ENCODE measurements at places on chromosomes 16 and 17.

DNA sequence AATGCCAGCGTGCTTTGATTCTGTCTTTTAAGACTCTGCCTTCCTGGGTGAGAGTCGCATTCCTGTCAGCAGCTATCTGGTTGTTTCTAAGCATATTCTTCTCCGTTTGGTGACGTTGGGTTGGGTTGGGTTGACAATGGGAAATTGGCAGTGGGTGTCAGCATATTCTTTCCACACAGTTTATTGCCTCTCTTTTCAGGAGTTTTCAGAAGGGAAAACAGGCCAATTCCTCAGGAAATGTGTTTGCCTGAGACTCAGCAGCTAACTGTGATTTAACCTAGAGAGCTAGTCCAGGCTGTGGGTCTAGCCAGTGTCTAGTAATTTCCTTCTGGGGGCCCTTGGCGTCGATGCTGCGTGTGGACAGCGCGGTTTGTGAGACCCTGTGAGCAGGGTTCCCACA is 21.2 kb downstream of the EPN2 start:
- no peak for DNase-seq

DNA sequence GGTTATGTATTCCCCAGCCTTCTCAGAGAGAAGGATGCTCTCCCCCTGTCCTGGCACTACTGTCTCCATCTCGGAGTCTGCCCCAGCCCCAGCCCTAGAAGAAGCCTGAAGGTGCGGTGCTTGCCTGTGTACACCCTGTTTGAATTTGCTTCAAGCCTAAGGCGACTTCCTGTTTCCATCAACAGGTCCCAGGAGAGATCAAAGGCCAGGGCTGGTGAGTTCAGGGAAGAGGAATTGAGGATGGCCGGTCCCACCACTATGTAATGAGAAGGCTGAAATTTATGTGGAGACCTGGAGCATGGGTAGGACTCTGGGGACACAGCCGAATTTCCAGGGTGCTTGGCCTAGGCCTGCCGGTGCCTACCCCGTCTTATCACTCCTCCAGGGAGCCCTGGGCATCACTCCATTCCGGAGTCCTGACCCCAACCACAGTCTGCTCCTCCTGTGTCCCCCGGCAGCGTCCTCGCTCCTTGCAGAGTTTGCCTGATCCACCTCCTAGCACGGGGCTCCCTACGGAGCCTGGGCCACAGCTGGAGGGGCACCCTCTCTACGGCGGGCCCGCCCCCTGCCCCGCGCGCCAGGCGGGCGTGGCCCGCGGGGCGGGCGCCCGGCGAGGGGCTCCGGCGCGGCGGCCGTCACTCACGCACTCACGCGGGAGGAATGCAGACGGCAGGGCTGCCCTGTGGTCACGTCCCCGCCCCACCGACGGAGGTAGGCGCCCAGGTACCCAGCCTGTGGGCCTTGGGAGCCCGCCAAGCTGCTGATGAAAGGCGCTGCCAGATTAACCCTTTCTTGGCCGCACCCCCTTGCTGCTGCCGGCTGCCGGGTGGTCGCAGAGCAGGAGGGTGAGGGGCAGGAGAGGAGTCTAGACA is 53.8 kb upstream of the TAC4 start:
- no peak for DNase-seq

- DNase-seq = no peak
Measured at GRCh38 chr17:10797476-10798328, 6.2 kb downstream of the TMEM238L start.

- no peak for DNase-seq
Measured at GRCh38 chr16:4830408-4830807, 16.7 kb downstream of the GLYR1 start.

- DNase-seq = no peak
Measured at GRCh38 chr16:79283578-79283977, 317.0 kb downstream of the MAF start.

GRCh38 chr17:378068-378467 is 25.5 kb upstream of the RPH3AL start:
- DNase-seq = no peak

GRCh38 chr17:40402668-40403067 is 15.0 kb downstream of the TOP2A start:
- no peak for DNase-seq

GRCh38 chr17:42760652-42761581 is at the start of gene RAMP2:
TSS of gene RAMP2 (plus strand) at chr17:42761227. CDS start at chr17:42761262, 35 bp downstream.
- no peak for DNase-seq

DNA sequence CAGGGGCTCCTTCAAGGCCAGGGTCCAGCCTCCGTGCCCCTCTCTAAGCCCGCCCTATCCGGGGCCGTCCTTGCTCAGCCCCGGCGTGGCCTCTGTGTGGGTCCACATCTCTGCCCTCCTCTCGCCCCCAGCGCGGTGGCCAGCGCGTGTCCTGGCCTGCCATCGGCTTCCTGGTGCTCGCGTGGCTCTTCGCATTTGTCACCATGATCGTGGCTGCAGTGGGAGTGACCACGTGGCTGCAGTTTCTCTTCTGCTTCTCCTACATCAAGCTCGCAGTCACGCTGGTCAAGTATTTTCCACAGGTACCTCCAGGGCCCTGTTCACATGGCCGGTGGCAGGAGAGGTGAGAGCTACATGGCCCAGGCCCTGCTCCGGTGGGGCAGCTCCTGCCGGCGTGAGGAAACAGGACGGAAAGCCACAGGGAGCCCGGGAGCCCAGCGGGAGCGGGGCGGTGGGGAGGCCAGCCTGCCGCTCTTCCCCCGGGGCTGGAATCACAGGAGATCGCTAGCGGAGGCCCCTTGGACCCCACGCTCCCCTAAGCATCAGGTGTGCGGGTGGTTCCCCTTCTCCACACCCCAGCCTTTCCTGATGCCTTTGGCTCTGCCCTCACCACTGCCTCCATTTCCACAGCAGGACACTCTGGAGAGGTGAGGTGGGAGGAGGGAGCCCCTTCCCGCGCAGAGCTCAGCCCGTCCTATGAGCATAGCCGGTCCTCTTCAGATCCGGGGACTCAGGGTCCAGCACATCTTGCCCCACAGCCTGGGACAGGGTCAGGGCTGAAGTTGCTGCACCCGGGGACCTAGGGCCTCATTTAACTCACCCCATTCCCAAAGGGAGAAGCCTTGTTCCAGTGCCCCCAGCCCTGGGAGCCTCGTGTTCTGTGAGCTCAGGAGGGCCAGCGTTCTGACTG is 10.2 kb downstream of the TAX1BP3 start:
- no peak for DNase-seq

DNA sequence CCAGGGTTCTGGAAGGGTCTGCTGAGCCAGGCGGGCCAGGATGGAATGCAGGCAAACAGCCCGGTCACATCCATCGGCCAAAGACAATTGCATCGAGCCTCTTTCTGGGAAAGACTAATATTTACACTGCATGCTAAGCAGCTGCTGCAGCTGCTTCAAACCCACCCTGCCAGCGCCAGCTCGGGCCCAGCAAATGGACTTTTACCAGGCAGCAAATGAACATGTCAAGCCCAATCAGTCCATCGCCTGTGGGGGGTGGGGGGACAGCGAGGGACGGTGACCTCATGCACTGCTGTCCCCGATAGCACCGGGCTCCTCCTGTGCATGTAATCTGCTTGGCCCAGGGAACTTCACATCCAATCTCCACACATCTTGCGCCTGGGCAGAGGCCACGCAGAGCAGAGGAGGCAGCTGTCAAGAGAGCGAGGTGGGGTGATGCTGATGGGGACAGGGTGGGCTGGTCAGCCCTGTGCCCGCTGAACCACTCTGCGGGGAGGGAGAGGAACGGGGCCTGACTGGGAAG is 39.4 kb upstream of the CDH5 start:
- no peak for DNase-seq

DNA sequence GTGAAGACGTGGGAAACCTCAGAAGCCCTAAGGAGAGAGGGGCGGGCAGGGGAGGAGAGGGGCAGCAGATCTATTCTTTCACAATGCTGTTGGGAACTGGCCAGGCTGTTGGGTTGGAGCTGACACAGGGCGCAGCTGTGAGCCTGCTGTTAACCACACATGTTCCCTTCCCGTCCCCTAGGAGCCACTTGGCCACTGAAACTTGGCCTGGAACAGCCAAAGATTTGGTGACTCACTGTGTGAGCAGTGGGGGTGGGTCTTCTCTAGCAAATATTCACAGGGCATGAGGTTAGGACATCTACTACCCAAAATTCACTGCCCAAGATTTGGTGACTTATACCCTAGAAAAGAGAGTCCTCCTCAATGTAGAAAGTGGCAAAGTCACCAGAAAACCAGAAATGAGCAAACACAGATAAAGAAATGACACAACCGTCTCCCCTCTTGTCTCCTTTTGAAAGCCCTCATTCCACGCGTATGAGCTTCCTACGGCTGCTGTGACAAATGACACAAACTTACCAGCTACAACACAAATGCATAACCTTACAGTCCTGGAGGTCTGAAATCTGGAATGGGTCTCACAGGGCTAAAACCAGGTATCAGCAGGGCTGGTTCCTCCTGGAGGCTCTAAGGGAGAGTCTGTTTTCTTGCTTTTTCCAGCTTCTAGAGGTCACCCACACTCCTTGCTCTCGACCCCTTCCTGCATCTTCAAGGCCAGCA is 6.3 kb downstream of the TBC1D16 start:
- peak; percentile 46 for DNase-seq

- no peak for DNase-seq
Measured at GRCh38 chr17:3761036-3761917, 37.6 kb downstream of the HASPIN start.

GRCh38 chr17:77126519-77126918 is 14.2 kb upstream of the SEC14L1 start:
- no peak for DNase-seq

DNA sequence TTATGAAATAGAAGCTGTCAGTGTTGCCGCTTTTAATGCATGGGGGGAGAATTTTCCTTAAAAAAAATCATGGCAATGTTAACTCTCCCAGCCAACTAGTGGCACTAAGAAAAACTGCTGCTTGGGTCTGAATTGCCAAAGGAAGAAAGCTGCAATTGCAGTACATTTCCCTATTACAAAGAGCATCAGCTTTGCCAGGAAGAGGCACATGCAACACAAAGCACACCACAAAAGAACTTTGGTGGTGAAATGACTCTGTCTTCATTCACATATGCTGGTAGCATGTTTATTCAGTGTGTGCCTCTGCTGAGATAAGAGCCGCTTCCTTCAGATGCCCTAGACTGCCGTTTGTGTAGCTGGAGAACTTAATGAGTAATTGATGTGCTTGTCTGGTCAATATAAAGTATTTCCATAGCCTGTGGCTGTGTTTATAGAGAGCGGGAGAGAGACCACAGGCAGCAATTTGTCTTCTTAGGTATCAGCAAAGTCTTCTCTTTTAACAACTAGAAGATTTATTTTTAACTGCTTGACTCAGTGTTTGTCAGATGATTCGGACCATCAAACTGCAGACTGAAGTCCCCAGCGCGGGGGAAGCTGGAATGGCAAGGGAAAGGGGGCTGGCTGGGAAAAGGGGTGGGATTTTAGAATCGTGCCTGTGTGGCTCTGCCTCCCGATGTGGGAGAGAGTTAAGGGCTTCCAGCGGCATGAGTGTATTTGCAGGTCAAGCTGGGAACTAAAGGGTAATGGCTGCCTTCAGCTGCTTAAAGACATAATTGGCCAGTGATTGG is 115.1 kb downstream of the MRTFB start:
- peak; percentile 77 for DNase-seq

DNA sequence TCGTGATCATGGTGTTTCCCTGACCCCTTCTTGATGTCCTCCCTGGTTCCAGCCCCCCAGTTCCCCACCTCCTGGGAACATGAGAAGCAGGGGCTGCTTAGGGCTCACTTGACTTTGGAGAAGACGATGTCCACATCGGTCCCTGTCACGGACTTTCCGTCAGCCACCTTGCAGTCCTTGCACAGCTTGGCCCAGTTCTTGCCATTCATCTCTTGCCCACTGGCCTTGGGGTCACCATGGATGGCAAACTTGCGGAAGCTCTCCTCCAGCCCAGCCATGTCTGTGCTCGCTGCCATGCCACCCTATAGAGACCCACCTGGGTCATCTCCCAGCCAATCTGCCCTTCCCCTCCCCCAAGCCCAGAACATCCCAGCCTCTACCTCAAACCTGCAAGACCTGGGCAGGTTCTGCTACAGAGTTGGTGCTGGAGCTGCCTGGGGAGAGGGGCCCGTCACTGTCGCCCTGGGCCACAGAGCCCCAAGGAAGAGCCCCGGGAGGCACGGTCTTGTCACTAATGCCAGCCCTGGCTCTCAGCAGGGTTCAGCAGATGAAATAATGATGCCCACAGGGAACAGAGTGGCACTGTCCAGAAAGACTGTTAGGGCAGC is 2.4 kb downstream of the TPPP3 start:
- DNase-seq = no peak

DNA sequence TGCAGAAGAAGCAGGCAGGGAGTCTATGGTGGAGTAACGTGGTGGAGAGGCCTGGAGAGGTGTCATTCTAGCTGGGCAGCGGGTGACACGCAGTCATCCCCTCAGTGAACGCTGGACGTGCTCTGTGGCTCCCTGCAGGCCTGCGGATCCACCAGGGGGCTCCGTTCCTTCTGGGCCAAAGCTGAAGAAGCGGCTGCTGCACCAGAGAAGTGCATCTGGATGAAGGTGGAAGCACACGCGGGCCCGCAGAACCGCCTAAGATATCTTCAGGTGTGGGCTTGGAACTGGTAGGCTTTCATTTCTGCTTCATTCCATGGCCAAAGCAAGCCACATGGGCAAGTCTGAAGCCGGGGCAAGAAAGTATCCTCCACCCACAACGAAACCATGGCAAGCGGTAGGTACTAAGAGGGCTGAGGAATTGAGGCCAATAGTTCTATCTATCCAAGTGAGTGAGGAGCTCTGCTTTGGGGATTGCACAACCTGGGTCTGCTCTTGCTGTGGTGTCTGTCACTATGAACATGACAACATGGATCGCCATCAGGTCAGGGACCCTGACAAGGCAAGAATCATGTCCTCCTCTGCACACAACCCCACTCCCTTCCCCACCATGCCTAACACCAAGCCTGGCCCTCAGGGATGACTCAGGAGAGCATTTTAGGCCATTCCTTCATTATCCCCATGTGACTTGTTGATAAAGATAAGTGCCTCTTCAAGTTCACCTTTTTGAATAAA is 78.9 kb upstream of the FBXO47 start:
- DNase-seq = no peak

- no peak for DNase-seq
Measured at GRCh38 chr17:17030515-17031211, 11.6 kb upstream of the MPRIP start.

DNA sequence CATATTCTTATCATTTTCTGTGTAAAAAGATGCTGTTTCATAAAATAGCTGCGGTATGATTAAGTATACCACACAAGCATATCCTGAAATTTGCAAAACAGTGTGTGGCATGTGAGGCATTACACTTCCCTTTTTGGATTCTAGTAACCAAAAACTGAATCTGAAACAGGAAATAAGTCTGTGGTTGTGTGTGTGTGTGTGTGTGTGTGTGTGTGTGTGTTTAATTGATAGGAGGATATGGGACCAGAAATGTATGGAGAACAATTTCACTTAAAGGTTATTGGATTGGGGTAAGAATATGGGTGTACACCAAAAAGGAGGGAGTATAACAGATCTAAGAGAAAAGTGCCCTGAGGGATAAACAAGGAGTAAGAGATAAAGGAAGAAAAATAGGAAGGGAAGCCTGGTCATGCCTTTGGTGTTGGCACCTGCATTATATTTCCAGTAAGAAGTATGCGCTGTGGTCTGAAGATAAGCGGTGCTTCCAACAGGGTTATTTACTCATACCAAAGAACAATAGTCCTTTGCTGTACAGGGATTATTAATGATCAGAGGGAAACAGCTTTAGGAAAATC is 4.0 kb downstream of the LYRM1 start:
- peak; percentile 71 for DNase-seq

- DNase-seq = peak; percentile 57
Measured at GRCh38 chr16:2912330-2913199, 834 bp downstream of the FLYWCH1 start.

Measured in HFFc6 (cell line).